ENCODE measurements at places on chromosomes 12 and 14.

GRCh38 chr14:94945615-94946014, 175.7 kb upstream of the GSC start:
- DNase-seq: no peak

GRCh38 chr12:132629330-132629729, 10.8 kb downstream of the P2RX2 start:
- no peak for DNase-seq

DNA sequence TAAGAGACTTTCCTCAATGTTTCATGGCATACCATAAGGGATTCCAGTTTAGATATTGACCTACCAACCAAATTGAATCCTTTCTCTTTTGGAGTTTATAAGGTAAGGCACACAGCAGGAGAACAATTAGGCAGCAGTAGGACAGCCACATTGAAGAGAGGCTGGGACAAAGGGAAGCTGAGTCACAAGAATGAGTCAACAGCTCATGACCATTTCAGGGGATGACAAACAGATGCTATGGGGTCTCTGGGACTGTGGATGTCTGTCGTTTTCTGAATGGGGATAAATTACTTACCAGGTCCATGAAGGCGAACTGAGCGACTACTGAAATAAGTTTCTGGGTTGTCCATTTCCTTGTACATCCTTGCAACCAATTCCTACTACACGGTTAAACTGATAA, 48.6 kb upstream of the E2F7 start:
- DNase-seq: no peak

GRCh38 chr14:48738186-48738925, 847.8 kb downstream of the RPS29 start:
- no peak for DNase-seq

All from left kidney (tissue), 8 donors.